ENCODE measurements at places on chromosomes 7 and 10. TPM values are rescaled to one million over a fixed set of nuclear protein-coding genes. Genes with fewer than 3 reads are reported as not detected.

FOXP2 gene
- 109 TPM for total RNA-seq

CAMK2B gene
- 39.1 TPM for total RNA-seq

METTL2B gene
- 38.6 TPM for total RNA-seq

DNAJC12 gene
- total RNA-seq: 7.9 TPM

ZNF273 gene
- 17.6 TPM for total RNA-seq

BUB3 gene
- total RNA-seq: 130 TPM

AS3MT gene
- 15.9 TPM for total RNA-seq

MYL10 gene
- total RNA-seq: 3.8 TPM

RAMP3 gene
- 18.1 TPM for total RNA-seq

ZP3 gene
- total RNA-seq: 0.82 TPM

TEX47 gene
- total RNA-seq: not detected

DDC gene
- 4.3 TPM for total RNA-seq

SEPHS1 gene
- total RNA-seq: 70.8 TPM

UFSP1 gene
- total RNA-seq: 0.82 TPM

FGFR2 gene
- total RNA-seq: 77.5 TPM

CLRN3 gene
- not detected for total RNA-seq

PRSS1 gene
- not detected for total RNA-seq

MSS51 gene
- total RNA-seq: 3.6 TPM

GLCCI1 gene
- 69.4 TPM for total RNA-seq

LMOD2 gene
- 6.0 TPM for total RNA-seq

ECHDC3 gene
- total RNA-seq: 15.7 TPM

DYDC2 gene
- total RNA-seq: 2.3 TPM

MRLN gene
- 23.1 TPM for total RNA-seq

TRIM73 gene
- 2.0 TPM for total RNA-seq

PURB gene
- total RNA-seq: 49.4 TPM

ADAM12 gene
- 29.9 TPM for total RNA-seq

CYP3A4 gene
- total RNA-seq: not detected

CALHM2 gene
- total RNA-seq: 12.4 TPM

COX19 gene
- total RNA-seq: 15.0 TPM

CDHR3 gene
- 4.8 TPM for total RNA-seq

IL6 gene
- total RNA-seq: not detected

NRCAM gene
- total RNA-seq: 171 TPM

PIK3AP1 gene
- total RNA-seq: 5.4 TPM

TWIST1 gene
- total RNA-seq: 24.9 TPM

BLOC1S2 gene
- 25.6 TPM for total RNA-seq

SUGCT gene
- total RNA-seq: 8.1 TPM

CALHM1 gene
- not detected for total RNA-seq

PCLO gene
- total RNA-seq: 34.6 TPM

GRID2IP gene
- not detected for total RNA-seq

RET gene
- 4.5 TPM for total RNA-seq

THSD7A gene
- 46.4 TPM for total RNA-seq

SLC26A3 gene
- total RNA-seq: not detected

PNLIPRP1 gene
- total RNA-seq: not detected

MMD2 gene
- 5.7 TPM for total RNA-seq

MPLKIP gene
- 39.5 TPM for total RNA-seq

FOXI2 gene
- total RNA-seq: not detected

CRYGN gene
- not detected for total RNA-seq

PAX2 gene
- 5.2 TPM for total RNA-seq

TBXAS1 gene
- 5.9 TPM for total RNA-seq

AKR1B1 gene
- total RNA-seq: 62.3 TPM

Data from camera-type eye (tissue), 1 donor.